Iris pigment epithelial cell (primary cell): ENCODE measurements at places on chromosomes 13 and 19.

DNA sequence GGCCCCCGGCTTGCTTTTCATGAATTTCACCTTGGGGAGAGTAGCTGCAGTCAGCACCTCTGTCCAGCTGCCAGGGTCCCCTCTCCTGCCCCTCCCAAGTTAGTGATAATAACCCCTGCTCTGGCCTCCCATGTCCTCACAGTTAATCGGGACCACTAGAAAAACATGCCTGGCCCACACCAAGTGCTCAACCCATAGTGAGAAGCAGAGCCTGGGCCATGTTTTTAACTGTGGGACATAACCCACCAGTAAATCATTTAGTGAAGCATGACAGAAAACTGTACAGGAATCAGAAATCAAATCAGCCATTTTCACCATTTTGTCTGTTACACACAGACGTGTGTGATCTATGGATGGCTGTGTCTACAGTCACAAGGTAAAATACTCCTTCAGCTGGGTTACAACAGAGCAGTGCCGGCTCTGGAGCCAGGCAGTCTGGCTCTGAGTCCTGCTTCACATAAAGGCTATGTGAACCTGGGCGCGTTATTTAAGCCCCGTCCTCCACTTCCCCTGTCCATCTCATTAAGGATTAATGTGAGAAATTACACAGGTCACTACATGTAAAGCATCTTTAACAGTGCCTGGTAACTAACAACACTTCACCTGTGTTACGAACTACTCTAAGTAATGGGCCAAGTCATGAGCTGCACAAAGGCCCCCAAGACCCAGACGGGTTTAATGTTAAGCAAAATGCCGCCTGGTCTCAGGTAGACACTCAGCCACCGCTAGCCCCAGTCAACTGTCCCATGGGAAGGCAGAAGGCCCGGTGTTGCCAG, 7.6 kb upstream of the ECH1 start:
- DNase-seq = no peak

DNA sequence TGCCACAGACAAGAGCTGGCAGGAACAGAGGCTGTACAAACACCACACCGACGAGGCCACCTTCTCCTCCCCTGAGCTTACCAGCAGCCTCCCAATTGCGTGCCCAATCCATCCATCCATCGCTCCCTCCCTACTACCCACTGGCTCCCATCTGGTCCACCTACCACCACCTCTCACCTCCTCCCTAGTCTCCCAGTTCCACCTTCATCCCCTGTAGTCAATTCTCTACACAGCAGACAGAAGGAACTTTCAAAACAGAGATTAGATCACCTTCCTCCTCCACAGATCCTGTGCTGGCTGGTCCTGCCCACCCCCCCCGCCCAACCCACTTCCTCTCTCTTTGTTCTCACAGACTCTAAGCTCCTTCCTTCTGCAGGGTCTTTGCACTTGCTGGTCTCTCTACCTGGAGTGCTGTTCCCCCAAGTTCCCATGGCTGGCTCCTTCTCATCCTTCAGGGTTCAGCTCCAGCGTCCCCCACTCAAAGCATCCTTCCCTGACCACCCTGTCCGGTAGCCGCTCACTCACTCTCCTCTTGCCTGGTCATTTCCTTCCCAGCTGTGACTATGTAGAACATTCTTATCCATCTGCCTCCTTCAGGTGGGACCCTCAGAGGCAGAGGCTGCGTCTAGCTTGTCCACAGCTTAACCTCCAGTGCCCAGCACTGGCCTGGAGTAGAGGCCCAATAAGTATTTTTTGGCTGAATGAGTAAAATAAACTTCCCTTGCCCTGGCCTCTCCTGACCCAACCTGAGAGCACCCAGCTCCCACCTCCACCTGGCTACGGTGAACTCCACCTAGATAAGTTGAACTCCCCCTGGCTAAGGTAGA, 23.0 kb downstream of the PIN1 start:
- DNase-seq = no peak

- no peak for DNase-seq
Observed at GRCh38 chr13:69571606-69572323, 535.9 kb upstream of the ATXN8OS start.

- peak; percentile 48 for DNase-seq
Observed at GRCh38 chr13:46492946-46493345, 60.0 kb upstream of the LRCH1 start.

DNA sequence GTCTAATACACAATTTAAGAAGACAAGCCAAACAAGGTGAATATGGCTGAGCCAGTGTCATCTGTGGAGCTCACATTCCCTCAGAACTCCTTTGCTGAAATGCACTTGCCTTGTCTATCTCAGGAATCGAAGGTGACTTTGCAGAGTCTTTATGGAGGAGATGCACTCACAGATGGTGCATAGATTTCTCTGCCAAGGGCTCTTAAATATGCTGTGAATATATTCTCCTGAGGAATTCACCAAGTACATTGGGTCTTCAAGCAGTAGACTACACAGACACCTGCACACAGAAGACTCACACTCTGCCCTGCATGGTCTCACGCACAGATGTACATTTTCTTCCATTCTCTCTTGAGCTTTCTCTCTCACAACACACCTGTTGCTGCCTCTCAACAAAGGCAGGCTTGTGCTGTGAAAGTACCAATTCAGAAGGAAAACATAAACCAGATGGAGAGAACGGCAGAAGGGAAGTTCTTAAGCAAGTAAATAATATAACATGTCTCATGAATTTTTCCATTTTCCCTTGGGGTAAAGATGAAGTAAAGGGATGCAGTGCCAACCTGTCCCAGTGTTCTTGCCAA, 174.7 kb downstream of the DLEU7 start:
- no peak for DNase-seq

DNA sequence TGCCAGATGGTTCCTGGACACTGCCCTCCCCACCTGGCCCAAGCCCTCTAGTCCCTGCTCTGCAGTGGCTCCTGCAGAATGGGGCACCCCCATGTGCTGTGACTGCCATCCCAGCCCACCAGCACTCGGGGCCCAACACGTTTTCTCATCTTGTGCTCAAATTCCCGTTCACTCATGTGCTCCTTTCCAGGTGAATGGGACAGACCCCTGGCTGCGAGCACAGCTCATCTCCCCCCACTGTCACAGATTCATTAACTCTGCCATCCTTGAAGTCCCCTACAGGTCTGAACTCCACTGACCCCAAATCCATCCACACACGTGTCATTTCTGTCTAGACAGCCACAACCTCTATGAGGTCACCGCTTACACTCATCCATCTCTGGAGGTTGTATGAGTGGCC, 23.6 kb downstream of the TUBA3C start:
- no peak for DNase-seq

- no peak for DNase-seq
Observed at GRCh38 chr19:38841787-38842438, 7.9 kb downstream of the HNRNPL start.

DNA sequence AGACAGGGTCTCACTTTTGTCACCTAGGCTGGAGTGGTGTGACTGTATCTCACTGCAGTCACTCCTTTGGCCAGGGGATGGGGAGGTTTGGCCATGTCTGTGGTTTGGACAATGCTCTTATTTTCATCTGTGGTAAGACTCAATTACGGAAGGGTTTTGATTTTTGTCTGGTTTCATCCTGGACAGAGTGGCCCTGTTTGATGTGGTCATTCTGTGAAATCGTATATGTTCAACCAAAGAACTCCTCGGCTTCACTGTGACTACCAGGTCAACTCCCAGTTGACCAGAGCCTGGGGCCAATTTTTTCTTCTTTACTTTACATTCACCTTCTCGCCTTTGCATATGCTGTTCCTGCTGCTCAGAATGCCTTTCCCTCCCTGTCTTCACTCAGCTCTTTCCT, 6.8 kb upstream of the CCDC124 start:
- DNase-seq = no peak
